ENCODE measurements at places on chromosomes 4 and X.

GRCh38 chr4:80732010-80732409 is 298.5 kb upstream of the BMP3 start:
- H3K27ac ChIP-seq, result no peak overlapping the region
- H3K27me3 ChIP-seq, result no peaks in the 10 kb centered on the region
- DNase-seq, result no peak
- no peaks in the 10 kb centered on the region for H3K36me3 ChIP-seq
- no peak overlapping the region for H3K4me3 ChIP-seq

GRCh38 chr4:134756421-134756820 is 554.8 kb upstream of the PABPC4L start:
- H3K4me1 ChIP-seq, result no peaks in the 10 kb centered on the region
- no peaks in the 10 kb centered on the region for H3K36me3 ChIP-seq
- no peak overlapping the region for H3K27ac ChIP-seq

DNA sequence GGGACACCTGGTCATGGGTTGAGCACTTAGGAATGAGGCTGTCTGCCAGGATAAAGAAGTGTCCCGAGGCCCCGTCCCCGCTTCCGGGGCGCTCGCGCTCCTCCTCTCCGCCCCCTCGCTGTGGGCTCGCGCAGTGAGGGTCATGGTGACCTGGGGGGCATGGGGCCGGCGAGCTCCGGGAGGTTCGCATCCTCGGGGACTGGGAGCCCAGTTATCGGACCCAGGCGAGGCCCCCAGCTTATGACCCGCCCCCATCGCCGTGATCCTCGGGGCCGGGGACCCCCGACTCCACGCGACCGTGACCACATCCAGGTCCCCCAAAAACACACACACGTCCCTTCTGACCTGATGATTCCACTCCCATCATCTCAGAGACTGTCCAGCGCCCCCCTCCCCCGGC is 35.3 kb upstream of the SRPX start:
- no peak for DNase-seq
- no peak overlapping the region for H3K4me3 ChIP-seq
- no peaks in the 10 kb centered on the region for H3K27me3 ChIP-seq
- H3K27ac ChIP-seq, result no peak overlapping the region
- H3K36me3 ChIP-seq, result no peaks in the 10 kb centered on the region

DNA sequence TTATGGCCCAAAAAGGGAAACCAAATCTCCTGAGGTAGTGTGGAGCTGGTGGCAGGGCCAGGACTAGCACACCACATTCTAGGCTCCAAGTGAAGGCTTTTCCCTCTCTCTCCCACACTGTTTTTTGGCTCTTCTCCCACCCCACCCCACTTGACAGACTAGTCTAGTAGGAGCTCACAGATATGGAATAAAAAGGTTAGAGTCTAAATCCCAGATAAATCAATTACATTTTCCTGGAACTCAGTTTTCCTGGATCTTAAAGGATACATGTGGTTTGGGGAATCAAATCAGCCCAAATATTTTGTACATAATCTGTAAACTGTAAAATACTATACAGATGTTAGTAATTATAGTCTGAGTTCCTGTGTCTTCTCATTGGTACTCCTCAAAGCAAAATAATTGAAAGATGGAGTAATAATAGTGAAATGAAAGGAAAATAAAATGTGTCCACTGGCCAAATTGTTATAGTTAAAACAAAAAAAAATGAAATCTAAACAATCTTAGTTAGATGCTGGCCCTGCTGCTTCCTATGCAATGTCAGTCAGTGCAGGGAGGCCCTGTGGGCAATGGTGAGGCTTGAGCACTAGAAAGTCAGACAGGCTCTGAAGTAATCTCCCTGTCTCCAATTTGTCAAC is 370.4 kb upstream of the CPEB2 start:
- H3K4me1 ChIP-seq, result no peaks in the 10 kb centered on the region
- no peak for DNase-seq
- H3K27me3 ChIP-seq, result no peaks in the 10 kb centered on the region
- no peaks in the 10 kb centered on the region for H3K36me3 ChIP-seq
- no peak overlapping the region for H3K27ac ChIP-seq

All from mesenchymal stem cell (in vitro differentiated cells and primary cell).